ENCODE measurements at places on chromosomes 4 and X. TPM values are rescaled to one million over a fixed set of nuclear protein-coding genes. Genes with fewer than 3 reads are reported as not detected.

Gene ARL9
- total RNA-seq: not detected

Gene SPANXN3
- total RNA-seq: 2.4 TPM

Gene MAGEA4
- total RNA-seq: not detected

Gene CA5B
- 1.6 TPM for total RNA-seq

Gene PPP2R2C
- 31.7 TPM for total RNA-seq

Gene ZNF275
- total RNA-seq: 7.1 TPM

Gene SLC4A4
- 0.33 TPM for total RNA-seq

Gene FAM156A
- 15.9 TPM for total RNA-seq

Gene TTC29
- total RNA-seq: not detected

Gene CT45A3
- total RNA-seq: 0.24 TPM

Gene SPANXA2
- total RNA-seq: 0.23 TPM

Gene NSUN7
- total RNA-seq: not detected

Gene VCX
- 0.33 TPM for total RNA-seq

Gene GPR50
- total RNA-seq: not detected

Gene CSAG3
- 2.3 TPM for total RNA-seq

Gene NLRP2B
- not detected for total RNA-seq

Gene TRPC3
- total RNA-seq: 1.5 TPM

Gene FGG
- not detected for total RNA-seq

Gene ERAS
- total RNA-seq: not detected

Gene FAM241A
- 4.8 TPM for total RNA-seq

Gene TMEM271
- total RNA-seq: not detected

Gene P2RY4
- not detected for total RNA-seq

Gene COL25A1
- 0.06 TPM for total RNA-seq

Gene RAB28
- 14.5 TPM for total RNA-seq

Gene RTL9
- 0.26 TPM for total RNA-seq

All from HT1080 (cell line).